CMK (cell line): ENCODE measurements at places on chromosomes 13 and 19.

- DNase-seq = no peak
These were observed 253.8 kb downstream of the DLEU7 start for GRCh38 chr13:50589651-50590054.

- no peak for DNase-seq
These were observed 1.5 kb upstream of the ASPDH start for GRCh38 chr19:50515168-50515561.

DNA sequence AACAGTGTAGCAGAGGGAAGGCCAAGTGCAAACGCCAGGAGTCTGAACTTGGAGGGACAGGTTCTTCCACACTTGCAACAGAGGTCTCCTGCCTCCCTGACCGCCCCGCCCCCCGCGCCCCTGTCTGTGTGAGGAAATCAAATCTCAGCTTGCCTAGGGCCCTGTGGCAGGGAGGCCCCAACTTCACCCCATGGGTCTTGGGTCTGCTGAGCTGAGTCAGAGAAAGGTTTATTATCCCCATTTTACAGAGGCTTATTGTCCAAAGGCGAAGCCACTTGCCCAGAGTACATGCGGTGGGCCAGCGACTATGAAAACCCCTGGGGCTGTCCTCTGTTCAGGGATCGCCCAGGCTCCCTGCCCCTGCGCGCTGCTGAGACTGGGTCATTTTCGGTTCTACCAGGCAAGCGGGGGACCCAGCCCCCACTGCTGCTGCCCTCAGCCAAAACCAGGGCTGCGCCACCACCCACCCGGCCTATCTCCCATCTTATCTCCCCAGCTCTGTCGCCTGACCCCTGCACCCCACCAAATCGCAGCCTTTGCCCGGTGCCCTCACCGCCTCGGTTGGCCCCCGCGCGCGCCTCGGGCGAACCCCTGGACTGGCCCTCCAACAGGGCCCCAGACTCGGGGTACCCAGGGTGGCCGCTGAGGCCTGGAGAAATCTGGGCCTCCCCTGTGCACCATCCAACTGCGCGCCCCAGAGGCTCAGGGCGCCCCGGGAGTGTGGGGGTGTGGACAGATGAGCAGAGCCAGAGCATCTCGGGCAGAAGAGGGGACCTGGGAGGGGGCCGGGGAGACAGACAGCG, 850 bp upstream of the CERS4 start:
- no peak for DNase-seq

- DNase-seq = no peak
These were observed 121.0 kb downstream of the COG6 start for GRCh38 chr13:39776439-39776838.

DNA sequence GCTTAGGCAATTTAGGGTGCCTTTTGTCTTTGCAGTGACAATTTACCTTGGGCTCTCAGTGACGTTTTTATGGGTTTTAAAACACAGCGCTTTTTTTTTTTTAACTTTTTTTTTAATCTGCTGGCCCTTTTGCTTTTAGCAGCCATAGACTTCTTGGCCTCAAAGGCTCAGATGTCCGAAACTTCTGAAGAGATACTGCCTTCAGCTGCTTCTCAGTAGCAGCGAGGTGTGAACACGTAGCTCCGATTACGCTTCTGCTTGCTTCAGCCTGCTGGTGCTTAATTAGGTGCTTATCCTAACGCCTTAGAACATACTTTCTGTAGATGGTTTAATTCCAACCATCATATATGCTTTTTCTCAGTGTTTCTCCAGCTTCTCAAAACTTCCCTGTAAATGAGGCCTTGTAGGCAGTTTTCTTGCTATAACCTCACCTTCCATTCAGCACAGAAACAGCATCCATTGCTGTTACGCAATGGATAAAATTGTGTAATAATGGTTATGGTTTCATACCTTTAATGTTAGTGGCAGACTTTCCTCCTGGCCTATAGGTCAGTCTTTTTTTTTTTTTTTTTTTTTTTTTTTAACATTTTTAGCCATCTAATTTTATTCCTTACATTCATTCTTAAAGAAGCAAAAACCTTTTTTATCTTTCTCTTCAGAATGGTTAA, 723.9 kb downstream of the GPC5 start:
- no peak for DNase-seq

DNA sequence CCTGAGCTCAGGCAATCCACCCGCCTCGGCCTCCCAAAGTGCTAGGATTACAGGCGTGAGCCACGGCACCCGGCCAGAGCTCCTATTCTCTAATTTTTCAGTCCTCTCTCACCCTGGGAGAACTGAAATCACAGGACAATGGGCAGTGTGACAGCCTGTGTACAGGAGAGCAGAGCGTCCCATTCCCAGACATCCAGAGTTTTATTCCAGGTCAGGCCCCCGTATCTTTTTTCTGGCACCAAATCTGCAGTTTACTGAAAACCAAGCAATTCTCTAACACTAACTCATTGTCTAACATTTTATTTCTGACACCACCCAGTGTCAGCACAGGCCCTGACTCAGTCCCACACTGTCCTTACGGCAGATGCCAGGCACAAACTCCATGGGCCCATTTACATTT, 6.7 kb downstream of the ZNF708 start:
- DNase-seq = no peak

- DNase-seq = no peak
These were observed 5.3 kb downstream of the VWA8 start for GRCh38 chr13:41955605-41956004.

DNA sequence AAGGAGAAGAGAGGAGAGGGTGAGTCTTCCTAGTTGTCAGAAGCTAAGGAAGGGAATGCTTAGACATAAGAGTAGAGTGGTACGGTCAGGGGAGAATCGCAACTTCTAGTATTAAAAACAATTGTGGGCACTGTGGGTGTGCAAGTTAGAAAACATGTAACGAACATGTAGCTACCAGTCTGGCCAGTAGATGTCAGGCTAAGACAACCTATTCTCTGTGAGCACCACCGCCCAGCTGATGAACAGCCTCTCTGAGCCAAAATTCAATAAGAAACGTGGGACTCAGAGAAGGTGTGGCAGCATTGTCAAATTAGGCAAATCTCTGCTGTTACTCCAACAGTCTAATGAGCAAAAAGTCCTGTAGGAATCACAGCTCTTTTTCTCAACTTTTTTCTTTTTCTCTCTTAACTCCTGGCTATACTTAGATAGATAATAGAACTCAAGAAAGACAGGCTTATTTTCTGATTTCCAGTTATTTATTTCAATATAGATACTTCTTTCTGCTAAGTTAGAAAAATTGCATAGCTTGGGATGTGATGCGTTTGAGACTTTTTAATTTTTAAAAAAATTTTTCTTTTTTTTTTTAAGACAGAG, 186.2 kb downstream of the USP12 start:
- no peak for DNase-seq

- DNase-seq = no peak
These were observed 193.6 kb downstream of the IRS2 start for GRCh38 chr13:109592770-109593169.

- no peak for DNase-seq
These were observed 636.1 kb upstream of the GPC6 start for GRCh38 chr13:92590503-92590908.
